Stimulated activated CD8-positive, alpha-beta memory T cell treated with anti-CD3 and anti-CD28 coated beads, Interleukin-4, amount 100 ng/mL, for 48 hours (primary cell): ENCODE measurements at places on chromosomes 5 and 9.

DNA sequence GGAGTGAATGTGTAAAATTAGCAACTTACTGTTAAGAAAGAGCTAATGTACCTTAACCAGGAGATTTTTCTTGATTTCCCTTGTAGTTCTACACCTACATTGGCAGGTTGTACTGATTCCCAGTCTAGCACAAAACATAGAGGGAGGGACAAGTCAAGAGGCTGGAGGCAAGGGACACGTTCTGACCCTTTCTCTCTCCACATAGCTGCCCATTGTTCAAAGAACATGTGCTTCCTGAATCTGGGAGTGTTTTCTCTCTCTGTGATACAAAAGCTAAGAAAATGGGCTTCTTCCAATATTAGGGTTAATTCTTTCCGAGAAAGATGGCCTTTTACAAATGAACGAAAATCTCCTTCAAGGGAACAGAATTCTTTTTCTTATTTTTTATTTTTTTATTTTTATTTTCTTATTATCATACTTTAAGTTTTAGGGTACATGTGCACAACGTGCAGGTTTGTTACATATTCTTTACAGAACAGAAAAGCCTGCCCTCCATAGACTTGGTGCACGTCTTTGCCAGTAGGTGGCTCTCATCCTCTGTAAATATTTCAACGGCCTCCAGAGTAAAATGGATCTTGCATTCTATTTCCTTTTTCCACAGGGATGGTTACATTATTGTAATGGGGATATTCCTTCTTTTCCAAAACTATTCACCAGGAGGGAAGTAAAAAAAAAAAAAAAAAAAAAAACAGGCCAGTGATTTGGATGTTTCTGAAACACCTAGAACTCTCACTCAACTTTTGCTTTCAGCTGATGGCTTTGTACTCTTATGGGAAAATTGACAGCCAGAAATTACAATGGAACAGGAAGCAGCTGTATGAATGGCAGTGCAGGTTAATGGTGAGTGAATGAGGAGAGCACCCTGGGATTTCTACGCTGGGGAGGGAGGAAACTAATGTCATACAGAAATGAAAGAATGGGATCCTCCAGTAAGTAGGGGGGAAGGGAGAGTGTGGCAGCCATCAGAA, 13.1 kb upstream of the IFNA5 start:
- DNase-seq = peak; percentile 37

DNA sequence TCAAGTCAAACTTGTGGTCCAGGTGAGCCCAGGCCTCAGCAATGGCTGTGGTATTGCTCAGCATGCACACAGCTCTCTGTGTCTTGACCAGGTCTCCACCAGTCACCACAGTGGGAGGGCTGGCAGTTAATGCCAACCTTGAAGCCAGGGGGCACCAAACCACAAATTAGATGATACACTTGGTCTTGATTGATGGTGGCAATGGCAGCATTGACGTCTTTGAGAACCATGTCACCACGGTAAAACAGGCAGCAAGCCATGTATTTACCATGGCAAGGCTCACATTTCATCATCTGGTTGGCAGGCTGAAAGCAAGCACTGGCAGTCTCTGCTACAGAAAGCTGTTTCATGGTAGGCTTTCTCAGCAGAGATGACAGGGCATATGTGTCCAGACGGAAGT, 40.0 kb downstream of the NIM1K start:
- DNase-seq = peak; percentile 34

- peak; percentile 76 for DNase-seq
Observed at GRCh38 chr9:127970401-127971313, 10.1 kb downstream of the EEIG1 start.

DNA sequence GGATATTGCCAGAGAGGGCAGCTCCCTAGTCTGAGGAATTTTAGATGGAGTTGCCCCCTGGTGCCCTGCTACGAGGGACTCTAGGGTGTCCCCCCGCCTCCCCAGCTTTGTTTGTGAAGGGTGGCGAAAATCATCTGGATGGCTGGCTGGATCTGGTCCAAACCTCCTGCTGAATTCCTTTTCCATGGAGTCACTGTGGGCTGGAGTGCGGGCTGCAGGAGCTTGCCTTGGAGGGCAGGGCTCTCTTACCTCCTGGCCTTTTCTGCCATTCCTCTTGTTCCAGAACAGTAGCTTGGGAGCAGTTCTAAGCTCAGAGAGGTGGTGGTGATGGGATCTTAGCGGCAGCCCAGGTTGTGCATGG, 2.1 kb downstream of the SYNPO start:
- no peak for DNase-seq

DNA sequence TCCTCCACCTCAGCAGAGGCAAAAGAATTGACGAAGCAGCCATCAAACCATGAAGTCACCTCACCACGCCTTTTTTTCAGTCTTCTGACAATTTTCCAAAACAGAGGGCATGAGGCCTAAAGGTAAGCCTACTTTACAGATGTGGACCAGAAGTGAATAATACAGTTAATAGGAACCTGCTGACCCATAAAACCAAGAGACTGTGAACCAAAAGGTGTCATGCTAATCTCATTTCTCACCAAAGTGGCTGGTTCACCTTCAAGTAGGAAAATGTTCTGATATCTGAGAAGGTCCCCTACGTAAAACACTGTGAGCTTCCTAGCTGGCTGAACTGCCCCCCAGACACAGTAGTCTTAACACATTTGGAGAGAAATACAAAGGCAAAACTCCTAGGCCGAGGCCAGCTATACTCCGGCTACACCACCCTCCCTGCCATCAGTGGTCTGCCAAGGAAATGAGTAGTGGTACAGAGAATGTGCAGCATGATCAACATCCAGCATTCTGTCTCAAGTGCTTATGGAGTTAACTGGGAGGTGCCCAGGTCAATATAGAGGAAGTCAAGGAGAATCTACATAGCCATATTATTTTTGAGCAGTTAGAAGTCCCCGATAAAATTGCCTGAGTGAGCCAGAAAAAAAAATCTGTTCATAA, 19.3 kb upstream of the F2RL2 start:
- no peak for DNase-seq

GRCh38 chr5:149363358-149363757, 5.5 kb downstream of the PCYOX1L start:
- no peak for DNase-seq

DNA sequence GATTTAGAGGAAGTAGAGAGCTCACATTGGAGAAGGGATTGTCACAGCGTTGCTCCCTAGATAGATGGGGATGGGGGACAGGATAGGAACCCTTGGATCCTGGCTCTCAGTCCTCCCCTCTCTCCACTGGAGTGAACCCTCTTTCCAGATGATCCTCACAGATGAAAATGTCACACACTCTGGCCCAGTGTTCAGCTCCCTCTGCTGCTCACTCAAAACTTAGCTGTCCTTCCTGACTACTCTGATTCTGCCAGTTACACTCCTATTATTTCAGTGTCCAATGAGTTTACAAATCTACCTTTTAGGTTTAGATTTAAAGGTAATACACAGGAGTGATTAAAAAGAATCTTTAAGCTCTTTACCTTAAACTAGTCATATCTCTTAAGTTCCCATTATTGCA, 5.8 kb upstream of the SPINK7 start:
- no peak for DNase-seq

DNA sequence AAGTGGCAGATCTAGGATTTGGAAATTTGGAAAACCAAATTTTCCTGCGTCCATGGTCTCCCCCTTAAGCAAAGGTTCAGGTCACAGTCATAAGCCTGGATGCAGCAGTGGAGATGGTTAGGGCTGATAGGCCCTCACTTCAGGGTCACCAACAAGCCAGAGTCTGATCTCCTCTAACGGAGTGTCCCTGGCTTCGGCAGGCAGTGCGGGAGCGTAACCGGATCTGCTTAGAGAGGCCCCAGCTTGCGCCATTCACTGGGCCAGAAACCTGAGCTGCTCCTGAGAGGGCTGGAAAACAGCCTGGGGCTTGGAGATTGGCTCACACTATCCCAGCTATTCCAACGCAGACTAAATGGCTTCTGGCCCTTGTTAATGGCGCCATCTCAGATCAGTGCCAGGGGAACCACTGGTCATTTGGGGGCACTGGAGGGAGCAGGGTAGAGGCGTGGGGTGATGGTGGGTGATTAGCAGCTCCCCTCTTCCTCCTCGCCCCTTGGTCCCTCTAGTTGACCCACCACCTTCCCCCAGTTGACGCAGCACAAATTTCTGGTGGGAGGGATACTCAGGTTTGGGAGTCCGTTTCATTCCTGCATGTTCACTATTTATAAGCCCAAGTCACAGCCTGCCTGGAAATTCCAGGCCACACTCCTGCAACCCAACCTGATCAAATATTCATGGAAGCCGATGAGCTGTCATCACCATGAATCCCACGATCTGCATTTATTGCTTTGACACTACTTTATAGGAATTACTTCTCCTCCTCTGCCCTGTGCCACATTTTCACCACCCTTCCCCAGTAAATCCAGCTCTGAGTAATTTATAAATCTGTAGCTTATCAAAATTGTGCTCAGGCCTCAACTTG, 134.6 kb upstream of the CPEB4 start:
- DNase-seq = no peak

GRCh38 chr5:114898602-114899001, 271.1 kb downstream of the TRIM36 start:
- DNase-seq = no peak

DNA sequence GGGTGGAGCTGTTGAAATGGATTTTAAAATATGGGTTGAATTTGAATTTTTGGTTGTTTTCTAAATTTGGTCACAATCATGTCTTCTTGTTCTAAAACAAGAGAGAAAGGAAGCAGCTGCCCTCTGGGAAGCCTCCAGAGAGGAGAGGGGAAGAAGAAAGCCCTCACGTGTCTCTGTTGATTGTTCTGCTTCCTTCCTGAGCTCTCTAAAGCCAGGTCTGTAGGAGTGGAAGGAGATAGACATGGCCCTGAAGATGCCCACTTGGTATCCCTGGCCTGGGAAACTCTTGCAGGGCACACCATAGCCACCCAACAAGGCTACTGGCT, 59.6 kb downstream of the GALNT12 start:
- DNase-seq = no peak
